ENCODE measurements at places on chromosomes 5 and 9. TPM values are rescaled to one million over a fixed set of nuclear protein-coding genes. Genes with fewer than 3 reads are reported as not detected.
A peak's percentile ranks its signal among the peaks of the same experiment; 100 is the strongest.

The BRD8 gene
- 72.7 TPM for total RNA-seq

GRCh38 chr5:101678481-101679193 is 617.4 kb downstream of the SLCO4C1 start:
- H3K27me3 ChIP-seq: no peaks in the 10 kb centered on the region
- no peak overlapping the region for H3K27ac ChIP-seq
- no peaks in the 10 kb centered on the region for H3K4me1 ChIP-seq
- peak; percentile 31 for DNase-seq

GRCh38 chr9:98375138-98375726 is 119.8 kb upstream of the TBC1D2 start:
- H3K36me3 ChIP-seq: no peaks in the 10 kb centered on the region
- H3K4me3 ChIP-seq: no peak overlapping the region
- DNase-seq: no peak
- H3K4me1 ChIP-seq: no peaks in the 10 kb centered on the region

- no peak for DNase-seq
- H3K27ac ChIP-seq: no peak overlapping the region
- H3K27me3 ChIP-seq: no peaks in the 10 kb centered on the region
- H3K36me3 ChIP-seq: no peaks in the 10 kb centered on the region
Observed at GRCh38 chr5:145683431-145683830, 151.7 kb downstream of the PRELID2 start.

The TXNDC8 gene
- not detected for total RNA-seq

DNA sequence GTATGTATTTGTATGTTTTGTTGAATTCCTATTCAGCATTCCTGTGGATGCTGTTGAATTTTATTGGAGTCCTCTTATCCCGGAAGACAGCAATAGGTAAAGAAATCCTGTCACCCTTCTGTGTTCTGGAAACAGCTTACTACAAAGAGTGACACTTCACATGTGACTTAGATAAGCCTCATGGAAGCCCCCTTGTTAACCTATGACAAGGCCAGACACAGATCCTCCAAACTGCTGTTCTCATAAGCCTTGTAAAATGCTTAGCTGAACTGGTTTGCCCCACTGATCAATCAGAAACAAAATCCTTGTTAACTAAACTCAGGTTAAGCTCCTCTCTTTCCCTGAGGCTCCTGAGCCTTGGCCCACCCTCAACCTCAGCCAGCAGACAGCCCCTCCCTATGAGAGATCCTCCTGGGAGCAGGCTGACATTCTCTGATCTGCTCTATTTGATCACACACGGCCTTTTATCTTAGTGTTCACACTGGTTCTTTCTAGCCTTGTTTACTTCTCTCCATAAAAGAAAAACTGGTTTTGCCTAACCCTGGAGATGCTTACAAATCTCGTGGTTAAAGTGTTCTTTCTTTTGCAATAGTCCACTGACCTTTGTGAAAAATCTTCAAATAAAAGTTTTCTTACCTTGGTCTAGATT is 29.4 kb upstream of the ATP6V1G1 start:
- H3K4me3 ChIP-seq: no peak overlapping the region
- no peak for DNase-seq
- no peaks in the 10 kb centered on the region for H3K4me1 ChIP-seq

DNA sequence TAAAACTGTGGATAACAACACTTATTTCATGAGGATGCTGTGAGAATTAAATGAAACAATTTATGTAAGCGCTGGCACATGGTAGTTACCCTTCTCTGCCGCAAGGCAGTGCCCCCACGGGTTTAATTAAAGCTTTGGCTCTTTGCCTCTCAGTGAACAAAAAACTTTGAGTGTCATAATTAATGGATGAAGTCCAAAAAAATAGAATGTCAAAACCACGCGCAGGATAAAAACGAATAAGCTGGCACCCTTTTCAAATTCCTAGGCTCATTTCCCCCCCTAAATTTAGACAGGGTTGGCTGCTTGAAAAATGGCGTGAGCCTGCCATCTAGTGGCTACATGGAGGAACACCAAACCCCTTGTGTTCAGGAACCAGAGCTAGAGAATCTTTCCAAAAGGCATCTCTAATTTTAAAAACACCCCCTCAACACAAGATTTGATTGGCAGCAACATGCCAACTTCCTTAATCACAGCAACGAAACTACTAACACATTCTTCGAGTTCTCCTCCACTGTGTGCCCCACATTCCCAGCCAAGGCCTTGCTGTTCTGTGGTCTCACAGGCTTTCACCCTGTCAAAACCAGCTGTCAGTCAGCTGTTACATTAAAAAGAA is 29.0 kb upstream of the CCNG1 start:
- no peak overlapping the region for H3K27ac ChIP-seq
- DNase-seq: peak; percentile 56
- H3K27me3 ChIP-seq: peaks cover 2% of the 10 kb centered on the region
- H3K36me3 ChIP-seq: no peaks in the 10 kb centered on the region
- H3K4me1 ChIP-seq: peaks cover 5% of the 10 kb centered on the region

The IFNK gene
- not detected for total RNA-seq
